WTC11 (cell line): ENCODE measurements at places on chromosomes 7 and 10. TPM values are rescaled to one million over a fixed set of nuclear protein-coding genes. Genes with fewer than 3 reads are reported as not detected.

DNA sequence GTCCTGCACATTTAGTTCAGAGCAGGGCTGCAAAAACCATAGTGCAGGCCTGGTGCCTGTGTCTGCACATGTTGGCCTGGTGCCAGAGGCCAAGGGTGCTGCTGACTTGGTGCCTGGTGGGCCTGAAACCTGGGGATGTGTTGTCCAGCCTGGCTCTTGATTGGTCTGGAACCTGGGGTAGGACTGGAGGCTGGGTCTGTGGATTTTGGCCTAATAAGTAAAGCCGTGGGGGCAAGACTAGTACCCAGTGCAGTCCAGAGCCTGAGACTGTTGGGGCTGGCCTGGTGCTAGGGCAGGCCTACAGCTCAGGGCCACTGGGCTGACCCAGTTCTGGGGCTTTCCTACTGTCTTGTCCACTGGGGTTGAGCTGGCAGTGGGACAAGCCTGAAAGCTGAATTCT, 817.9 kb downstream of the DNAJB9 start:
- no peak for DNase-seq

GRCh38 chr10:119473771-119474170, 68.7 kb downstream of the RGS10 start:
- DNase-seq = no peak

DNA sequence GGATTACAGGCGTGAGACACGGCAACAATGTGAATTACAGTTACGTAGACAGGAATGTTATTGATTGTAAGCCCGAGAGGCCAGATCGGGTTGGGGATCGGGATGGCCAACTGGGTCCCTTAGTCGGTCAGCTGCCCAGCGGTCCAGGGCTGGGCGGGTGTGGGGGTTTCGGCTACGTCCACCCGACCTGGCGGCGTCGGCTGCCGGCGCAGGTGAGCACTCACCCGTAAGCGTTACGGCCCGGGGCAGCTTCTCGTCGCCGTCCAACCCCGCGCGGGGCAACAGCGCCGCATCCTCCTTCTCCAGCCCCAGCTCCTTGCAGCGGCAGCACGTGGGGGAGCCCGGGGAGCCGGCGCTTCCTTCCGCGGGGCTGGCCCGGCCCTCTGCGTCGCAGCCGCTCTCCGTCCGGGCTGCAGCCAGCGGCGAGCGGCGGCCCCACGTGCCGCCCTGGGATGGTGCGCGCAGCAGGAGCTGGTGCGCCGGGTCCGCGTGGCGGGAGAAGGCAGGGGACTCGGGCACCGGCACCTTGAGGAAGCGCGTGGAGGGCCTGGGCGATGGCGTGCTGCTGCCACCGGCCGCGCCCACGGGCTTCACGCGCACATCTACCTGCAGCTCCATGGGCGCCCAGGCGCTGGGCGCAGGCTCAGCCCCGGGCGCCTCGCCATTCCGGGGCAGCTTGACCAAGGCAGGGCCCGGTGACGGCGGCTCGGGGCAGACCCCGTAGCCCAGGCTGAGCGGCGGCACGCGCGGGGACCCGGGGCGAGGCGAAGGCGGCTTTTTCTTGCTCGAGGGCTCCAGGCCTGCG, 609 bp downstream of the KLRG2 start:
- DNase-seq = peak; percentile 64

DNA sequence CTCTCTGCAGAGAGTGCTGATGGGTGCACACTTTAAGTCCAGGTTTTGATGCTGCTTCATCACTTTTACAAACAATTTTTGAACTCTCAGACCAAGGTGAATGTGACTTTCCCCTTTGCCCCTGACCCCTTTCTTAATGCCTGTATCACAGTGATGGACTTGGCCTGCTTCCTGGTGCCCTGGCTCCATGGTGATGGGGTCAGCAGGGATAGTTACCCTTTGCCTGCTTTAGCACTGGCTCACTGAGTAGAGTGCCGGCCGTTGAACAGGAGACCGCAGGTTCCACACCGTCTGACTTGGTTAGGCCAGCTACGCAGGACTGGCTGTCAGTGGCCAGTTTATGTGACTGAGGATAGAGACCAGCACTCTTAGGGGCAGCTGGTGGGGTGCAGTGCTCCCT, 40.1 kb downstream of the LRGUK start:
- no peak for DNase-seq

- no peak for DNase-seq
Measured at GRCh38 chr7:93819699-93820098, 70.9 kb downstream of the TFPI2 start.

- DNase-seq = no peak
Measured at GRCh38 chr7:25408012-25408687, 179.9 kb upstream of the NPVF start.

- no peak for DNase-seq
Measured at GRCh38 chr7:117148971-117149370, 173.9 kb downstream of the WNT2 start.

DNA sequence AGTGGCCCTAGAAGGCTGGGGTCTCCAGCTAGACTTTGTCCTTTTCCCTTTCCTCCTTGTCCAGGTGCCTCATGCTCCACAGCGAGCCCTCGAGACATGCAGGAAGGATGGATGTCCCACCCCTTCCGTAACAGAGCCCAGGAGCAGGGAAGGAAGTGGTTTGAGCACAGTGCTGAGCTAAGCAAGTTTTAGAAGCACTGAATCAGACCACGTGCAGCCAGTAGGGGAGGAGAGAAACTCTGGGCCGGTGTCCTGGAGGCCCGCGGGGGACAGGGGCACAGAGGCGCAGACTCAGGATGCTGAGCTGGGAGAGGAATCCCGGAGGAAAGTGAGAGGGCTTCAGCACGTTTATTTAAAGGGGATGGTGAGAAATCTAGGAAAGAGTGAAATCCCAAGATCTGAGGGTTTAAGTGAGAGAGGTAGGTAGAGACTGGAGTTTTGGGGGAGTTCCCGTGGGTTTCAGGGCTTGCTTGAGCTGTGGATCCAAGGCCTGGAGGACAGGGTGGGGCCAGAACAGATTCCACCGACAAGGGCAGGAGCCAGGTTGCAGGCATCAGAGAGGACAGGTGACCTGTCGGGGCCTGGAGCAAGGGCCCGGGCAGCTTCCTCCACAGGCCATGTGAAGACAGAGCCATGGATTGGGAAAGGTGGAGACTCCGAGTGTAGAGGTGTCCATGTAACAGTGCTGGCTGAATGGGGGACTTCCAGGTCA, 4.4 kb upstream of the IRF5 start:
- no peak for DNase-seq

DNA sequence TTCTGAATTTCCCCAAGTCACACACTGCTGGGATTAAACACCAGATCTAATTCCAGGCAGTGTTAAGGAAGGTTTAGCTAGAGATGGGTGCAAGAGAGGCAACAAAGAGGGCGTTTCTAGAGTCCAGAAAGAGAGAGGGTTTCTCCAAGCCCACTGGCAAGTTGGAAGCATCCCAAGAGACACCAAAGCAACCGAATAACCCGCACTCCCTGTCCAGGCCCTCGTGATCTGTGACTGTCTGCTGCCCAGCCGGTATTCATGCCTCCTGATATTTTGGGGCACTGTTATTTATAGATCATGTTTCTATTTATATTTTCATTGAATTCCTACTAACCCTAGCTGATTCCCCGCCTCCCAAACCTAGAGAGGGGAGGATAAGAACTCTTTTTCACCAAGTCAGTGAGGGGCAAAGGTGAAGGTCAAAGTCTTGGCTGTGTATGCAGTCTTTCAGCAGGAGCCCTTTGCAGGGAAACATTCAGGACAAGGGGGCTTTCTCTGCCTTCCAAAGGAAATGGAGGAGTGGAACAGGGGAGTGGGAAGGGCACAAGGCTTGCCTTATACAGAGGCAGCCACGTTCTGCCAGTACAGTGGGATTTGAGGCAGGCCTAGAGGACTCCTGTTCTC, 103.6 kb downstream of the SH3PXD2A start:
- DNase-seq = no peak

- DNase-seq = no peak
Measured at GRCh38 chr7:137001041-137001440, 132.6 kb downstream of the CHRM2 start.

GRCh38 chr10:94902570-94902969, 35.9 kb upstream of the CYP2C9 start:
- DNase-seq = no peak

- no peak for DNase-seq
Measured at GRCh38 chr7:22663357-22663718, 63.7 kb upstream of the IL6 start.

The NXPH1 gene
- total RNA-seq = 0.14 to 0.59 TPM (median 0.27 TPM) in 3 replicates

The TMEM178B gene
- total RNA-seq = 18.0 to 22.3 TPM (median 20.4 TPM) in 3 replicates

The EBLN1 gene
- total RNA-seq = not detected in 3 replicates

The LIPJ gene
- 0.09 TPM in 1 of 3 replicates, not detected in the others for total RNA-seq

The GARIN1A gene
- 0.14 to 0.15 TPM in 2 of 3 replicates, not detected in the other for total RNA-seq
